NCI-H1092 (cell line): ENCODE measurements at places on chromosomes 2 and 18.

DNA sequence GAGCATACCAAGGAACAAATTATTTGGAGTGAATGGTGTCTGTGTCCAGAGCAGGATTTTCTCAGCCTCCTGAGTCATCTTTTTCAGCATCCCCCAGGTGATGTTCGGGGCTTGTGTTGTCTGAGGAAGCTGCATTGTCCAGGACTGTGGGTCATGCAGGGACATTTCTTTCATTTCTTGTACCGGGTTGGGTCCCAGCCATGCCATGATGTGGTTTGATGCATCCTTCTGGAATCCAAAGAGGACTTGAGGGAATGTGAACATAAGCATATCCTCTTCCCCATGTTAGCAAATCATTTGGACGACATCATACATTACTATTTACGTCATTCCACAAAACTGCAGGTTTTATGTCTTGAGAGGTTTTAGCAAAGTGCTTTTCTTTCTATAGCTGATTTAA, 797.8 kb downstream of the CCDC85A start:
- DNase-seq: no peak

DNA sequence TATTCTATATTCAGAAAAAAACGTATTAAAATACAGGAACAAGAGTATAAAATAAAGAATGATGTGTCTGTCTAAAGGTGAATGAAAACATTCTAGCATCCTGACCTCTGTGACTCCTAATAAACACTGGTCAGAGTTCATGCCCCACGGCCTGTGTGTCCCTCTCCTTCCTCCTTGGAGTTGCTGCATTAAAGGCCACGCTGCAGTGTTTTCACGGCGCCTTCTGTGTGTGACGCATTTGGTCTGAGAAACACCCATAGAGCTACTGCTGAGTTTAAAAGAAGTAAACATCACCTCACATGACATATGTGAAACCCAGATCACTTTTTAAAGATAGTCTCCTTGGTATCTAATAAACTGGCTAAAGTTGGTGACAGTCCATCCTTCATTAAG, 90.5 kb downstream of the ITGB1BP1 start:
- DNase-seq: no peak

DNA sequence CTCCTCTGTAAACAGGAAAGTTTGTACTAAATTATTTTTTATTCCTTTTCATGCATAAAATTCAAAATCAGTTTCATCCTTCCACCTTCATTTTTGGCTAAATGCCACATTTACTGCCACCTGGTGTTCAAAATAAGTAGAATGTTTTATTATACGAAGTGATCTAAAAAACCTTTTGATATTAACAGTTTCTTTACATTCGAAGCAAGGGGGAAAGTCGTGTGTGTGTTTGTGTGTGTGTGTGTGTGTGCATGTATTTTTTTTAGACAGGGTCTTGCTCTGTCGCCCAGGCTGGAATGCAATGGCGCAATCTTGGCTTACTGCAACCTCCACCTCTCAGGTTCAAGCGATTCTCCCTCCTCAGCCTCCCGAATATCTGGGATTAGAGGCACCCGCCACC, 9.0 kb upstream of the SCN9A start:
- no peak for DNase-seq

DNA sequence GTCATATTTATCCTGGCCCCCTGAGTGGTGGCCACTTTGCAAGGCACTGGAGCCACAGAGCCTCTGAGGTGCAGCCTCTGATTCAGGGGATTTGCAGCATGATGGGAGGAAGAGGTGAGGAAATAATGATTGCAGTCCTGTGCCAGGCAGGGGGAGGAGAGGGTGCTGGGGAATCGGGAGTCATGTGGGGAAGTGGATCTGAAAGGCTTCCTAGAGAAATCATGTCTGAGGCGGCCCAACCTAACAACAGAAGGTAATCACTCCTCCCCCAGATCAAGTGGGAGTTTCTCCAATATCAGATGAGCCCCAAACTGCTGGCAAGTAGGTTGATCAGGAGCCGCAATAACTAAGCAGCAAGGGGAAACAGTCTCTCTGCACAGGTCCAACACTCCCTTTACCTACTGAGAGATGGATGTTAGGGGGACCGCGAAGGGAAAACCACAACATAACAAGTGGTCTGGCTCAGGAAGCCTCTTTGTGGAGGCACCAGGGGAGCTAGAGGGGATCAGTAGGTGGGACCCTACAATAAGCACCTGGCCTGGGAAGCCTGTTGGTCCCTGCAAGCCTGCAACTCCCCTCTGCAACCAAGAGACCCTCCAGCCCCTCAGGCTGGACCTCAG, 71.8 kb upstream of the NPAS2 start:
- no peak for DNase-seq

- DNase-seq: no peak
These were observed 2.1 kb downstream of the CKAP2L start for GRCh38 chr2:112762276-112762675.

DNA sequence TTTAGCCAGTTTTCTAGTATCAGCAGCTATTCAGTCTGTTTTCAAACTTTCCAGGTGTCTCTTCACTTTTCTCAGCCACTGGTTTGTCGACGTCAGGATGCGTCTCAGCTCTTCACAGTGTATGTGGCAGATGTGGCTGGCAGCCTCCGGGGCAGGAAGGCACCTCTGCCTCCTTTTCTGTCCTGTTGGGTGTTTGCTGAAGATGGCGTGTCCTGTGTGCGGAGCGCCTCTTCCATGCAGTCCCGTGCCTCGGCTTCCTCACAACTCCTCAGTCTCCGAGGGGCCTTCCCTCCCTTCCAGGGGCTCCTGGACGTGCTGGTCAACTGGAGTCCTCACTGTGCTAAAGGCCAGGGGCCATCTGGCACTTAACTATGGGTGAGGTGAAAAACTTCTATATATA, 65.4 kb upstream of the PXDN start:
- no peak for DNase-seq

DNA sequence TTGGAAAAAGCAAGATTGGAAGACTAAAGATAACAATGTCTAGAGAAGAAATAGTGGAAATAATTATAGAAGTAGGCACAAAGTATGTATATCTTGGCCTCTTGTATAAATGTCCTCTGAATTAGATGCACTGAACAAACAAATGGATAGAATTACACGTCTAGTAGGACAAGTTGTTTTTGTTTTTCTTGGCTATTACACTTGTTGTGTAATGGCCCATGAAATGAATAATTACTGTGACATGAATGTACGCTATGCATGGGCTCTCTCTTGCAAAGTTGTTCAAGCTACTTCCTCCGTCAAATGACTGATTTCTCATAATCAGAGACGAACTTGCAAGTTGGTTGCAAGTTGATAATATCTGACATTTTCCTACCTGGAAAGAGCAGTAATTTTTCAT, 126.2 kb downstream of the PDE1A start:
- no peak for DNase-seq

GRCh38 chr2:136207030-136207623, 89.2 kb upstream of the CXCR4 start:
- DNase-seq: no peak

DNA sequence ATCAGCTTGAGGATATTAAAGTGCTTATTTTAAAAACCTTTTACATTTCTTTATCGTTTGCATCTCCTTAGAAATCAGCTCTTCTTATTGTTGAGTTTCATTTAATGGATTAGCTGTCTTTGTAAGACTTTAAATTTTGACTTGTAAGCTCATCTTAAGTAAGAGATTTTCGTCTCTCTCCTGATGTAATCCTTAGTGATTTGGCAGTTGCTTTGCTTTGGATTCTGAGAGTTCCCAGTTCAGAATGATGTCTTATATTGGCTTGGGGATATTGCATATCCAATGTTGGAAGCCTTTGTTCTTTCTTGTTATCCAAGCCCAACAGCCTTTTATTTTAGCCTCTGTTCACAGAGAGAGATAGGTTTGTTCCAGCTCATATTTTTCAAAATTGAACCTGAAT, 212.1 kb downstream of the ARL6IP6 start:
- no peak for DNase-seq

DNA sequence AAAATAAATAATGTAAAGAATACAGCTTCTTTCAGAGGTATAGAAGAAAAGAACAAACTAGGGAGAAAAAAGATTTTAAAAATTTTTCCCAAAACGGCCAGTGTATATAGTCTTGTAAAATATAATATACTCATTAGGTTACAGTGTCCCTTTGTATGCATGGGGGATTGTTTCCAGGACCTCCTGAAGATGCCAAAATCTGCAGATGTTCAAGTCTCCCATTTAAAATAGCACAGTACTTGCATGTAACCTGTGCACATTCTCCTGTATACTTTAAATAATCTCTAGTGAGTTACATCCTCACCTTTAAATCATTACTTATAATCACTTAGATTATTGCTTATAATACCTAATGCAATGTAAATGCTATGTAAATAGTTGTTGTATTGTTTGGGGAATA, 80.6 kb upstream of the LRRTM4 start:
- DNase-seq: no peak

GRCh38 chr2:165277295-165277694, 38.1 kb downstream of the SCN2A start:
- DNase-seq: no peak

GRCh38 chr2:134336921-134337320, 83.0 kb downstream of the MGAT5 start:
- no peak for DNase-seq
